Activated CD8-positive, alpha-beta memory T cell treated with anti-CD3 and anti-CD28 coated beads, Interleukin-2, amount 10 ng/mL, durations not matched to agents 7 days and 5 days (primary cell): ENCODE measurements at places on chromosomes 7 and 10. TPM values are rescaled to one million over a fixed set of nuclear protein-coding genes. Genes with fewer than 3 reads are reported as not detected.

TFR2 gene
- 11.1 TPM for total RNA-seq

IQUB gene
- 0.07 TPM for total RNA-seq

CASP7 gene
- 56.0 TPM for total RNA-seq

VPS37D gene
- total RNA-seq: not detected

AQP1 gene
- total RNA-seq: 0.15 TPM

OIT3 gene
- not detected for total RNA-seq

CYP3A4 gene
- not detected for total RNA-seq

VSTM4 gene
- total RNA-seq: 0.16 TPM

CCDC172 gene
- total RNA-seq: not detected

FZD8 gene
- 0.18 TPM for total RNA-seq

PIK3CG gene
- 50.5 TPM for total RNA-seq

- DNase-seq: no peak
Measured at GRCh38 chr7:30674876-30675275, 7.4 kb downstream of the CRHR2 start.

DNA sequence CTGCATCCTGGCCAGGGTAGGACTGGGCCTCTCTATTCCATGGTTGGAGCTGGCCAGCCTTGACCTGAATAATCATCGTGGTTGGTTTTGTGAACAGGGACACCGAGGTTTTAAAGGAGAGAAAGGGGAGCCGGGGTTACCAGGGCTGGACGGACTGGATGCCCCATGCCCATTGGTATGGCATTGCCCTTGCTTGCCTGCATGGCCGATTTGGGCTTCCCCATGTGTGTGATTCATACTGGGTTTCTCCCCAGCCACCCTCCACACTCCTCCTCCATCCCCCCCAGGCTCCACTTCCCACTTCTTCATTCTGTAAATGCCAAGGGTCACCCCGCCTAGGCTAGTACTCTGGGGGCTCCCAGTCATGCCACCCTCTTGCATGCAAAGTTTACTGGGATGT, 98.8 kb upstream of the MACROH2A2 start:
- no peak for DNase-seq

- no peak for DNase-seq
Measured at GRCh38 chr7:2723138-2723850, 35.3 kb downstream of the AMZ1 start.

DNA sequence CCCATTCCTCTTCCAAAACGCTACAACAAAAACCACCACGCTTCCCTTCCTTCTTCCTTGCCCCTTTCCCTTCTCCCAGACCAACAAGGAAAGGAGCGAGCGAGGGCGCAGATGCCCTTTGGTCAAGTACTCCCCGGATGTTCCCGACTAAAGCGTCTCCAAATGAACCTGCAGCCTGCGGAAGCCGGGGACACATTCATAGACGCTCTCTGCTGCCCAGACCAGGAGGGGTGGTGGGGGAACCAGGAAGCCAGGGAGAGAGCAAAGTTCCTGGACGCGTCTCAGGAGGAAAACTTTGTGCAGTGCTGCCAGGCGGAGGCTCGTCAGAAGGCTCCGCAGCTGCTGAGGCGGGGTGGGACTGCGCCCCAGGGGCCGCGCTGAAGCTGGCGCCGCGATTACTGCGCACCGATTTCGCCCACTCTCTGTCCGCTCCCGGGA, 754 bp downstream of the SEMA3D start:
- DNase-seq: no peak

GRCh38 chr7:118080947-118081346, 103.0 kb upstream of the LSM8 start:
- peak; percentile 51 for DNase-seq

- no peak for DNase-seq
Measured at GRCh38 chr10:77220150-77220549, 417.5 kb downstream of the KCNMA1 start.

DNA sequence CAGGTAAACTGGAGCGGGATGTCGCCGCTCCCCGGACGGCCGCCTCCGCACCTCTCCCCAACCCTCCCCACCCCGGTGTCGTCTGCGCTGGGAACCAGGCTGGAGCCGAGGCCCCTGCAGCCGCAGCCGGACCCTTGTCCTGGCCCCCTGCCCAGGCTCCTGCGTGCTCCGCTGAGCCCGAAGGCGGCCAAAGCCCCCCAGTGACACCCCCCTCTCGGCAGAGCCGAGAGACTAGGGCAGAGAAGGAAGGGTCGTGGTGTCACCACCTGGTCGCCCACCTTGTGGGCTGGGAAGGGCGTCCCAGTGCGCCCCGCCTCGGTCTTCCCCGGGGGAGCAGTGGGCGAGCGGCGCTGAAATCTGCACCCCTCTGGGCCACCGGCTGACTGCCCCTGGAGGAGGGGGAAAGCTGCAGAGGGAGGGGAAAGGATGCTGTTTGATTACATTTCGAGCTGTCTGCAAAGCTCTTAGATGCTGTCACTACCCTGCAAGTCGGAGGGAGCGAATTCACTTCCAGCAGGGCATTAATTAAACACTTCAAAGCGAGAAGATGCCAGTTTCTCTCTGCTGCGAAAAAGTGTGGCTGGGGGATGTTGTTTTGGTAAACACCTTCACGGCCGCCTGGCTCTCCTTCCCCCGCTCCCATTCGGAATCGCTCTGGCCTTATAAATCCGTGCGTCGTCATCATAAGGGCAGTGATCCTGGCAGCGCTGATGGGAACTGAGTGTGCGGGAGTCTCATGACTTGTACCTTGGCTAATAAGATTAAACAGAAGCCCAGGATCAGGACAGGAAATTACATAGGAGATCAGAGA, 622 bp downstream of the DYNC1I1 start:
- DNase-seq: no peak

DNA sequence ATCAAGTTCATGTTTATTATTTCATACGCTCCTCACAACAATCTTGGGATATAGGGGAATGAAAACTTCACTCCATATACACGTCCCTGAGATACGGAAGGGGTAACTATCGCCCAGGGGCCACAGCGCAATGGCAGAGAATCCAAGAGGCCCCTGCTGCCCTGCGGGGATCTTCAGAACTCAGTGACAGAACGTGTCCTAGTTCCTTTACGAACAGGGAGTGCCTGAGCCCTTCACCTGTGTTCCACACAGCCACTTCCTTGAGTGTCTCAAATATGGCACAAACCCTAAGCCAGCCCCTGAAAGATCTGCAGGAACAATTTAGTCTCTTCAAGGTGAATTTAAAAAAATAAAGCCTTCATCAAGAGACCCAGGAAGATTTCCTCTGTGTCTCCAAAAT, 25.9 kb downstream of the LYZL1 start:
- no peak for DNase-seq

GRCh38 chr10:132249824-132250375, 57.9 kb downstream of the STK32C start:
- DNase-seq: no peak

DNA sequence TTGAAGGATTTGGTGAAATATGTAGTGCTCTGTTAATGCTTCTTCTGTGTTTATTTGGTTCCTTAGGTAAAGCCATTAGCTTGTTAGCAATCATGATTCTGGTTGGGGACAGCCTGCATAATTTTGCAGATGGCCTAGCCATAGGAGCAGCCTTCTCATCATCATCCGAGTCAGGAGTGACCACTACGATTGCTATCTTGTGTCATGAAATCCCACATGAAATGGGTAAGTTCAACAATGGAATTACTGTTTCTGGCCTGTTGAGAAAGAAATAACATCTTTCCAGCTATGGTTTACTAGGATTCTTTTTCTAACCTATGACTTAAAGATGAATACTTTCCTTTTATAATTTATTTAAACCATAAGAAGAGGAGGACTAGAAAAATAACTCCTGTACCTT, 48.9 kb downstream of the SLC39A12 start:
- DNase-seq: no peak

DNA sequence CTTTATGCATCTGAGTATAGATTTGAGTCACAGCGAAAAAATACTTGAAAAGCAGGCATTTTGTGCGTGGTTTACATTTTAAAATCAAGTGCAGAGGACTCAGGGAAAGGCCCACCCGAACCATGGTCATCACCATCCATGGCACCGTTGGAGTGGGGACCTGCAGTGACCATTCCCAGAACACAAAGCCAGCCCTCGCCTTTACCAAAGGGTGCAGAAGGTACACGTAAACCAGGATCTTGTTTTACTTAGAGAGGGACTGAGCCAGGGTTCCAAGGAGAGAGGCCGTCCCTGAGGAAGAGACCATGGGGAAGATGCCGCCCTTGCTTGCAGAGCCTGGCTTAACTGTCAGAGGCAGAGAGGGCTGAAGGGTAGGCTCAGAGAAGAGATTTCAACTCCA, 12.0 kb upstream of the CNPY1 start:
- DNase-seq: no peak

GRCh38 chr7:16599860-16600259, 45.7 kb downstream of the ANKMY2 start:
- DNase-seq: no peak

GRCh38 chr7:90825779-90826178, 229.7 kb downstream of the CDK14 start:
- no peak for DNase-seq

- DNase-seq: no peak
Measured at GRCh38 chr7:91780521-91780920, 100.0 kb downstream of the MTERF1 start.

DNA sequence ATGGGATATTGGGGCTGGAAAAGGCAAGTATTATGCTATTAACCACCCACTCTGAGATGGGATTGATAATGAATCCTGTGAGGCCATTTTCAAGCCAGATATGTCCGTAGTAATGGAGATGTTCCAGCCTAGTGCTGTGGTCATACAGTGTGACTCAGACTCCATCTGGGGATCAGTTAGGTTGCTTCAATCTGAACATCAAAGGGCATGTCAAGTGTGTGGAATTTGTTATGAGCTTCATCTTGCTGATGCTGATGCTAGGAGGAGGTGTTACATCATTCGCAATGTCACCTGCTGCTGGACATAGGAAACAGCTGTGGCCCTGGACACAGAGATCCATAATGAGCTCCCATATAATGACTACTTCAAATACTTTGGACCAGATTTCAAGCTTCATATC, 144.7 kb downstream of the PLCE1 start:
- DNase-seq: no peak

DNA sequence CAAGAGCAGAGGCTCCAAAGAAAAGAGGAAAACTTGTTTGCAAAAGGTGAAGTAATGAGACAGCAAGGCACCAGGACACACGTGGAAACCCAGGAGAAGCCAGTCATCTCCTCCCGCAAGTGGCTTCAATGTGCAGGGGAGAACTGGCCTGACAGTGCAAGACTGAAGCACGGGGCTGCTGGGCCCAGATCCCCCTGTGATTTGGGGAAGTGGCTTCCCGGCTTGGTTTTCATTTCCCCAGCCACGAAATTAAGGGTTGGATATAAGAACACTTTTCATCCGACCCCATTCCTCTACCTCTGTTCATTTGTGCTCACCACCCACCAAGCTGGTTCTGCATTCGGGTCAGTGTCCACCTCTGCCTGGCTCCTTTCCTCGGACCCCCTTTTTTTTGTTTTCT, 306.4 kb downstream of the FGFR2 start:
- no peak for DNase-seq
